ENCODE measurements at places on chromosomes 5 and 9.
A peak's percentile ranks its signal among the peaks of the same experiment; 100 is the strongest.

- DNase-seq, result no peak
These were observed 1978.6 kb upstream of the CDH6 start for GRCh38 chr5:29214839-29215238.

DNA sequence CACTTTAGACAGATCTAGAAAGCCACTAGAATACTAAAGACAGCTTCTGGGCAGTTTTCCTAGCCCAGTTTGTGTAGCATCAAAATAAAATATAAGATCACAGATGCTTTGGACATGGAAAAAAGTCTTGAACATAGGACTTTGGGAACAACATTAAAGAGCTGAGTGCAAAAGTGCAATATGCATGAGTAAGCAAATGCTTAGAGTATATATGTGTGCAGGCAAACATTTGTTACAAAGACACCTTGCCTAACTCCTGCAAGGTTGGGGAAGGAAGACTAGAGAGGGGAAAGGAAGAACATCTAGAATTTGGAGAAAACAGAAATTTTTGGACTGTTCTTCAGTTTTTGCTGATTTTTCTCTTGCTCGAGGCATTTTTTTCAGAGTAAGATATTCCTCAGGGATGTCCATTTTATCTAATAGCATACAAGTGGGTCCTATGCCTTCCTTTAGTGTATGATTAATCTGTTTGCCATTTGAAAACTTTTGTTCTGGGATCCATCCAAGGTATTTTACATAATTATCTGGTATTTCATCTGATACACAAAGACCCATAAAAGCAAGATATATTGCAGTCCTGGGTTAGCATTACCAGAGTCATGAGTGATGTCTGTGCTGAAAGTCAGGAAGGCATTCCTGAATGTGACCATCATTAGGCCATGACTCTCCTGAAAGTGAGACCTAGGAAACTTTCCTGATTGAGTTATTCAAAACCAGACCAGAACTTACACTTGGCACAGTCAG is 142.0 kb upstream of the RGMB start:
- DNase-seq, result no peak

GRCh38 chr5:1016036-1016435 is 7.4 kb downstream of the NKD2 start:
- DNase-seq, result no peak

DNA sequence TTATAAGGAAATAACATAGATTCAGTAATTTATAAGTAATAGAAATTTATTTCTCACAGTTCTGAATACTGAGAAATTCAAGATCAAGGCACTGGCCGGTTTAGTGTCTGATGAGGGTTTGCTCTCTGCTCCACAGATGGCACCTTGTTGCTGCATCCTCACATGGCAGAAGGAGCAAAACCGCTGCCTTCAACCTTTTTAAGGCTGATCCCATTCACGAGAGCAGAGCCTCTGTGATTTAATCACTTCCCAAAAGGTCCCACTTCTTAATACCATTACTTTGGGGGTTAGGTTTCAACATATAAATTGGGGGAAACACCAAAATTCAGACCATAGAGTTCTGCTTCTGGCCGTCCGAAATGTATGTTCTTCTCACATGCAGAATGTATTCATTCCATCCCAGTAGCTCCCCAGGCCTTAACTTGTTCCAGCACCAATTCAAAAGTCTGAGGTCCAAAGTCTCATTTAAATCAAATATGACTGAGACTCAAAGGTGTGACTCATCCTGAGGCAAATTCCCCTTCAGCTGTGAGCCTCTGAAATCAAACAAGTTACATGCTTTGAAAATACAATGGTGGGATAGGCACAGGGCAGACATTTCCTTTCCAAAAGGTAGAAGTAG is 30.6 kb downstream of the BAAT start:
- DNase-seq, result peak; percentile 60

DNA sequence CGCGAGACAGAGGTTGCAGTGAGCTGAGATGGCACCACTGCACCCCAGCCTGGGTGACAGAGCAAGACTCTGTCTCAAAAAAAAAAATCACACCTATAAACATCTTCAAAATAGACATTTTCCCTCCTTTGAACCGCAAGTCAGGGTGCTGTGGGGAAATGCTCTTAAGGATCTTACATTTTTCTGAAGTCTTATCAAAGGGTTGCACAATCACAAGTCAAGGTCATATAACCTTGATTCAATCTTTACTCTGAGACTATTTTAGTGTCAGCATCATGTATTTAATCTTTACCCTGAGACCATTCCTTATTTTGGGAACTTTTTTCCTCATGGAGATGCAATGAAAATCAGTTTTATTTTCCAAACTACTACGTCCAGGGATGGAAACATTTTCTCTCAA is 62.8 kb upstream of the RANBP3L start:
- no peak for DNase-seq

- peak; percentile 40 for DNase-seq
These were observed 849 bp upstream of the MGAT1 start for GRCh38 chr5:180803181-180804128.

Data from large intestine (tissue), 12 donors.